ENCODE measurements at places on chromosomes 5 and 9.

DNA sequence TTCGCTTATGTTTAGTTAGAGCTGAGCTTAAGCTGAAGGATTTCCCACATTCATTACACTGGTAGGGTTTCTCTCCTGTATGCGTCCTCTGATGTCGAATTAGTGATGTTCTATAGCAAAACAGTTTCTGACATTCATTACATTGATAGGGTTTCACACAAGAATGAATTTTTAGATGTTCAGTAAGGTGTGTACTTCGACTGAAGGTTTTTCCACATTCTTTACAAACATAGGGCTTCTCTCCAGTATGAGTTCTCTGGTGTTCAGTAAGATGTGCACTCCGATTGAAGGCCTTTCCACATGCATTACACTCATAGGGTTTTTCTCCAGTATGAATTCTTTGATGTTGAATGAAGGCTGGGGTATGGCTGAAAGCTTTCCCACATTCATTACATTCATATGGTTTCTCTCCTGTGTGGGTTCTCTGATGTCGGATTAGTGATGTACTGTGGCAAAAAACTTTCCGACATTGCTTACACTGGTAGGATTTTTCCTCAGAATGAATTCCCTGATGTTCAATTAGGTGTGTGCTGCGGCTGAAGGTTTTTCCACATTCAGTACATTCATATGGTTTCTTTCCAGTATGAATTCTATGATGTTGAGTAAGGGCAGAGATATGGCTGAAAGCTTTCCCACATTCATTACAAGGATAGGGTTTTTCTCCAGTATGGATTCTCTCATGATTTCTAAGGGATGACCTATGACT lies 14.6 kb downstream of the ZNF883 start:
- no peak for DNase-seq

DNA sequence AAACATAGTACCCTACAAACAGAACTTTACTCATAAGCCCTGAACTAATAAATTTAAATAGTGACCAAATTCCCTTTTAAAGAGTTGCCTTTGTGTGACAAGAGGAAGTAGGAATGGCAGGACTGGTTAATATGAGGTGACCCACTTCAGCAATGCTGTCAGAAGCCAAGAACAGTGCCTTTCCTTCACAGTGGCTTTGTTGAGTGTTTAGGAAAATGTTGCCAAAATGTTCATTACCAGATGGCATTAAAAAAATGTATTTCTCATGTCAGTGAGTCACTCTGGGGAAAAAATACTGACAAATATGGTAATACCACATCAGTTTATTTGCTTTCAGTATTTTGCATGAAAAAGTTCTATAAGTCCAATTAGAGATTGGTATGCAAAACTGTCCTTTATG lies 103.3 kb downstream of the DIRAS2 start:
- DNase-seq = no peak

- DNase-seq = no peak
Observed at GRCh38 chr5:78719504-78720219, 71.1 kb upstream of the LHFPL2 start.

DNA sequence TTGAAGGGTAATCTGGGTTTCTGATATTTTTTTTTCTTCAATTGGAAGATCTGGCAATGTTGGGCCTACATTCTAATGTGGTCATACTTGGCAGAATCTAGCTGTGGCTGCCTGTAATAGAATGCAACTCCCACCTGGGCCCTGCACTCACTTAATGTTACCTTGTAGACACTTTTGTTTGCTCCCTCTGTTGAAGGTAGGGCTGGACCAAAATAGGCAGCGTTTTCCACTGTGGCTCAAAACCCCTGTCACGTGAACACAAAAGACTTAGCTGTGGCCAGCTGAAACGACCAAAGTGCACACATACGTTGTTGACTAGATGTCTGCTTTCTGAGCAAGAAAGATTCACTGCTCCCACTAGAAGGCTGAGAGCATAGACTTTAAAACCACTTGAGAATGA lies 117.6 kb upstream of the HMHB1 start:
- DNase-seq = no peak

DNA sequence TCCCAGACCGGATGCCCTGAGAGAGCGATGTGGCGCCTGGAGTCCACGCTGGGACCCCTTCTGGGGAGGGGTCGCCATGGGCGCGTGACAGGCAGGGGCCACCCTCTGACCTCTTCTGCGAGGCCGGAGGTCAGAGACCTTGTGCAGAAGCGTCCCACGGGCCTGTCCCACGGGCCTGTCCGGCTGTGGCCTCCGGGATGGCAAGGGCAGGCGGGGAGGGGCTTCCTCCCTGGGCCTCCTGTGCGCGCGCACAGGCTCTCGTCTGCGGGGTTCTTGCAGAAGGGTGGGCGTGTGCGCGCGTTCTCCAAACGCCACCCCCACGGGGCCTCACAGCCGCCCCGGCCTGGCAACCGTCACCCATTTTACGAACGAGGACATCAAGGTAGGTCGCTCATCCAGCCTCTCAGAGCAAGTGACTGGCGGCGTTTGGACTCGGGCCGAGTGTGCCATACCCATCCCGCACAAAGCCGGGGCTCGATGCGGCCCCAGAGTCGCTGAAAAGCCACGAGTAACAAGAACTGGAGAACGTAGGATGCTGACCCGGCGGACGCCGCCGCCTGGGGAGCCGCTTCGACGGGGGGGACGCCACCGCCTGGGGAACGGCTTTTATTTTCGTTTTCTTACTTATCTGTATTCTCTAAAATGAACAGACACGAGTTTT lies 897 bp downstream of the AHRR start:
- DNase-seq = peak; percentile 60

DNA sequence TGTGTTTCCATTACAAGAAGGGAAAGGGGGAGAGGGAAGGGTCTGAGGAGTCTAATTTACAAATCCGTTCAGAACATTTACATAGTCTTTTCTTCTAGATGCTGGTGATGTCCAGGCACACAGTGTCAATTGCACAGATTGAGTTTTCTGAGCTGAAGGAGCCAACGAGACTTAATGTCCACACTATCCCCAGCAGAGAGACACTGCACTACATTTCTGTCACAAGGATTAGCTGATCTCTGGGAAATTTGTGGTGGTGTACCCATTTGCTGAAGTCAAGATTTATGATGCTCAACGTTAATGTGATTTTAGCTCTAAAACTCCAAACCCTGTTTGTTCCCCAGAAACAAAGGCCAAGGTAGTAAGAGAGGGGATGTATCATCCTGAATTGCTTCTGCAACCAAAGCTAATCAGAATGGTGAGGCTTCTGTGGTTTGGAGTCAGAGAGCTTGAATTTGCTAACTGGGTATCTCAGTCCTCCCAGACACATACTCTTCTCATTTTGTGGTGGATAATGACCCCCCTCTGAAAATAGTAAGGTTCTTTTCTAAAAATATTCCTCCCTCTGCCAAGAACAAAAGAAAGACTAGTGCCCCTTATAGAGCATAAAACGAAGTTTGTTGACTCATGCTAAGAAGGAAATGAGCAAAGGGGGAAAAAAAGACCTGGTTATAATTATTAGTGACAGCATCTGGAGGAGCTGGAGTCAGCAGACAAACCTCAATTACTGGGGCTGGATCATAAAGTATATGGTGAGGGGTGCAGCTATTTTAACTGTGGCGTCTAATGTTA lies 416.9 kb downstream of the PSAT1 start:
- no peak for DNase-seq

GRCh38 chr5:137629646-137630045 lies 106.2 kb downstream of the KLHL3 start:
- peak; percentile 59 for DNase-seq

- peak; percentile 95 for DNase-seq
Observed at GRCh38 chr5:144189800-144190429, 19.2 kb downstream of the KCTD16 start.

- no peak for DNase-seq
Observed at GRCh38 chr5:52710972-52711596, 76.6 kb upstream of the ITGA1 start.

GRCh38 chr5:9515436-9515835 lies 30.4 kb downstream of the SEMA5A start:
- no peak for DNase-seq
